ENCODE measurements at places on chromosomes 3 and 15.

GRCh38 chr3:66629150-66629981, 128.5 kb upstream of the LRIG1 start:
- no peak for DNase-seq

DNA sequence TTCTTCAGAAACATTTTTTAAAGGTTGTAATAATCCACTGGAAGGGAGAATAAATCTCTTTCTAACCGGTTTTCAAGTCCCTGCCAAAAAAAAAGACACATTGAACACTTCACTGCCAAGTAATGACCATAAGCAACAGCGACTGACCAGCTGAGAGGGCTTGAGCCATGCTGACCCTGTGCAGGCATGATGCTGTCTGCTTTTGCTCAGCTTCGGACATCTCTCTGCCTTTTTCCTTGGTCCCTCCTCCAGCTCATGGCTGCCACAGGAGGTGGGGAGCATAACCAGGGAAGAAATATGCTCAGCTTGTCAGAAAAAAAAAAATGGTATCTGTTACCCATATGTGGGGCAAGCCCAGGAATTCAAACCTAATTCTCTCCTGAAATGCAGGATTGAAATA, 1.5 kb downstream of the IGSF10 start:
- DNase-seq = no peak

- no peak for DNase-seq
Observed at GRCh38 chr3:67509471-67510075, 144.8 kb downstream of the SUCLG2 start.

DNA sequence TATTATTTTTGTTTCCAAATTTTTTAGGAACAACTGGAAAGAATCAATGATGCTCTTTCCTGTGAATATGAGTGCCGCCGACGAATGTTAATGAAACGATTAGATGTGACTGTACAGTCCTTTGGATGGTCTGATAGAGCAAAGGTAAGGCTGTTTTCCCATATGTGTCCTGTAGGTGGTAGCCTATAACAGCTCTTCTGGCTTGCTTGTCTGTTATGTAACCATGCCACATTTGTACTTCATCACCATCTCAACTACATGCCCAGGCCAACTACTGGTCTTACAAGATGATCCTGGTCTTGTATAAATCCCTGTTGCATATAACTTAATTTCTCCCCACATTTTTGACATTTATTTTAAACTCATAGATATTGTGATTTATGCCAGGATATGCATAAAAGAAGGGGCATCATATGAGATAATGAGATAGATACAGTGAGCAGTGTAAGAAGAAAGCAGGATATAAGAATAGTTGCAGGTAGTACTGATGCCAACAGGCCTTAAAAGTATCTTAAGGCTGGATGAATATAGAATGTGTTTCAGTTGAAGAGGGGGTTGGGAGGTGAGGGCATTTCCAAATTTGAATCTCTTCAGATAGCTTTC, 20.3 kb downstream of the FAM98B start:
- no peak for DNase-seq

DNA sequence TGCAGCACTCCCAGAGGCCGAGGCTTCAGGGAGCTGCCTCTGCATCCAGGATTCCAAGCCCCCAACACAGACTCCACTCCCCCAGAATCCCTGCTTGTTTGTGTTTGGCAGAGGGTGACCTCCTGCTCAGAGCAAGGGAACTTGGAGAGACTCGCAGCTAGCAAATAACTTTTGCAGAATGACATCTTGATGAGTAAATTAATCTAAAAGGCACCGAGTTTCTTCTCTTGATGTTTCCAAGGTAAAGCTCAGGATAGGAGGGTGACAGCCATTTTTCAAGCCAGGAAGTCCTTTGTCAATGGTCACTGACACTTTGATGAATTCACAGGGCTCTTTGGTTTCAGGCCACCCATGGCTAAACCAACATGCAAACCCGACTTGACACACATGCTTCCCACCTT, 523.0 kb downstream of the NTRK3 start:
- no peak for DNase-seq

DNA sequence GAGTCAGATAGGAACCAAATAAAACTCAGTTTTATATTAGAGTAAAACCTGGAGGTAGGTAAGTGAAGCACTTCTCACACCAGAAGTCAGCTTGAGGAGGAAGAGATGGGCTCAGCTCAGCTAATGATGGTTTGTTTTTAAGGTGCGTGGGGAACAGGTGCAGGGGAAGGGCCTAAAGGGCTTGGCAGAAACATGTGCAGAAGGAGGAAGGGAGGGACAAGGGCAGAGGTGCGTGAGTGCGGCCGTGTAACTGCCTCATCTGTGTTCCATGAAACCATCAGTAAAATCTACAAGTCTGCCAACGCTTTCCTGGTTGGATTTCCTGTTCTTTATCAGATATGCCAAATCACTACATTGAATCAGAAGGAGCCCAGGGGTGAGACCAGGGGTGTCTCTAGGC, 19.9 kb downstream of the FYCO1 start:
- DNase-seq = no peak

- DNase-seq = peak; percentile 48
Observed at GRCh38 chr3:177449360-177450006, 252.2 kb upstream of the TBL1XR1 start.

- no peak for DNase-seq
Observed at GRCh38 chr3:195913382-195913781, 5.0 kb upstream of the TNK2 start.

DNA sequence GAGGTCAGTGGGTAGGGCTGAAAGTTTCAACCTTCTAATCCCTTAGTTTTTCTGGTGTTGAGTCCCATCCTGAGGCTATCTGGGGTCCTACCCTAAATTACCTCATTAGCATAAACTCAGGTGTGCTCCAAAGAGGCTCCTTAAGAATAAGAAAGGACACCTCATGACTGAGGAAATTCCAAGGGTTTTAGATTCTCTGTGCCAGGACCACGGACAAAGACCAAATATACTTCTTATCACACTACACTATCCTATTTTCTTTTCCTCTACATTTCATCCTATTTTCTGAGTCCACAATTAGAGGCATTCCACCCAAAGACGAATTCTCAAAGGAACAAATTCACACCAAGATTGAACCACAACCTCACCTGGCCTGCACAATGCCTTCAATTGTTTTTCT, 9.8 kb upstream of the THSD4 start:
- DNase-seq = no peak

GRCh38 chr3:175274474-175275218, 415.5 kb downstream of the NAALADL2 start:
- no peak for DNase-seq

GRCh38 chr3:105821433-105821832, 47.4 kb downstream of the CBLB start:
- no peak for DNase-seq

DNA sequence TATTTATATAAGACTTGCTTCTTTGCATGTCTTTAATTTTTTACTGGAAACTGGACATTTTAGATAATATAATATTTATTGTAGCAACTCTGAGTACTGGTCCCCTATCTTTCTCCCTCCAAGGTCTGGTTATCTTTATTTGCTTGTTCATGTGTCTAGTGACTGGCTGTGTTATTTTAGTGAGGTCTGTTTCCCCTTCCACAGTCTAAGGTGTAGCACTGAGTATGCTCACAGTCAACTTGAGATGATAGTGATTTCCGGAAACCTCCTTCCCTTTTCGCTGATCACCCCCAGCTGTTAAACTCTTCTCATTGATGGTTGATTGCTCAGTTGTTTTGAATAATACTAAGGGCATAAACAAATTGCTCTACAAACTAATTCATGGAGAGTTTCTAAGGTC, 37.0 kb downstream of the PCNP start:
- DNase-seq = no peak

GRCh38 chr3:178982137-178982536, 89.5 kb downstream of the ZMAT3 start:
- no peak for DNase-seq

Measured in T-helper 2 cell (primary cell).